ENCODE measurements at places on chromosomes 11 and 22.

DNA sequence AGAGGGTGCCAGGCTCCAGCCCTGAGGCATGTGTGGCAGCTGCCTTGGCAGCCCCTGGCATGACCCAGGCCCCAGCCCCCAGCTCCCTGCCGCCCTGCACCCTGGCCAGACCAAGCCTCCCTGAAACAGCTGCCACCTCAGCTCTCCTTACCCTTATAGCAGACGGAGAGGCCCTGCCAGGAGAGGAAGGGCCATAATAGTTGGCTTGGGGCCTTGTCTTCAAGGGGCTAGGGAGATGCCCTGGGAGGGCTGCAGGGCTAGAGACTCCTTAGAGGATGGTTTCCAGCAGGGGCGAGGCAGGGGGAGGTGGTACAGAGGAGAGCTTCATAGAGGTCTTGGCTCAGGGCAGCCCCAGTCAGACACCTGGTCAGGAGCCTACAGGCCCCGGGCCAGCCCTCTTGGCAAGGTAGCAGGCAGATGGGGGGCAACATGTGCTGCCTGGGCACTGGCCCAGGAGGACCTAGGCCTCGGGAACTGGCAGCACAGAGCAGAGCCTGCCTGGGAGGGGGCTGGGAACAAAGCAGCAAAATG, 13.0 kb downstream of the SMTN start:
- DNase-seq, result no peak

DNA sequence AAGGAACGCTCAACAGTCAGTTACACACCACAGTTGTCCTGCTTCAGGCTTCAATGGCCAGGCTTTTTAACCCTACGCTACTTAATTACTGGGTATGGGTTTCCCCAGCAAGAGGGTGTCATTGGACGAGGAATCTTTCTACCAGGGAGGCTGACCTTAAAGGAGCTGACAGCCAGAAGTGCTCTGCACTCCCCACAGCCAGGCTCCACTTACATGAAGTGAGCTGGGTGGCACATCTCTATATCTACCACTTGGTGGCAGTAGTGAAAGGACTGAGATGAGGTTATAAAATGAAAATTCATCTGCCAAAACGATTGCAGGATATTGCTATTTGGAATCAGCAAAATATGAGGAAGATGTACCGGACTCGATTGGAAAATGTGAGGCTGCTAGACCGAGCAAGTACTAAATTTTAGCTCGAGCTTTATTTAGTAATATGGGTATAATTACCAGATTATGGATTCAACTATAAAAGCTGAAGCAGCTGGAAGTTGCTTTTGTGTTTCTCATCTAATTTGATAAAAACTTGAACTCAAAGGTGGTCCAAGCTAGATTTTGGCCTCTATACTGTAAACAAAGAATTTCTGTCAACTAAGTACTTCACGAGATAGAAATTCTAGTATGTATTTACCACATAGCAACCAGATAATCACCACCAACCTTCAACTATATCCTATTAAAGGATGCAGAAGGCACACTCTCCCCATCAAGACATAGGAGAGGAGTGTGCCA, 53.9 kb upstream of the CEP126 start:
- peak; percentile 8 for DNase-seq

GRCh38 chr11:92137747-92138146, 86.9 kb upstream of the FAT3 start:
- DNase-seq, result no peak

GRCh38 chr22:29632672-29633071, 29.2 kb downstream of the NF2 start:
- DNase-seq, result no peak

DNA sequence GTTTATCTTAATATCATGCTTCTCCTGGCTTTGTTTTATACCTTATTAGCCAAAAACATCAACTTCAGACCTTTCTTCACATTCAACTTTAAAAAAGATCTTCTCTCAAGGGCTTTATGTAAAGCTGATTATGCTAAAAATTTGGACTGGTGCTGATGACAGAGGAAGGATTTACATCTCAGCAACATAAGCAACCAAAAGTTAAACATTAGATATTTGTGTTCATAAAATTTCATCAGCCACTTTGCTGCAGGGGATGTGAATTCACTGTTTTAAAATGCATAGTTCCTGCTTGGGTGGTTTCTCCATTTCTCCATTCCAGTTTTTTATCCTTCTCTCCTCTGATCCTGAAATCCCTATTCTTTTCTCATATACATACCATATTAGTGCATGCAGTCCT, 398.6 kb upstream of the DDI1 start:
- no peak for DNase-seq

DNA sequence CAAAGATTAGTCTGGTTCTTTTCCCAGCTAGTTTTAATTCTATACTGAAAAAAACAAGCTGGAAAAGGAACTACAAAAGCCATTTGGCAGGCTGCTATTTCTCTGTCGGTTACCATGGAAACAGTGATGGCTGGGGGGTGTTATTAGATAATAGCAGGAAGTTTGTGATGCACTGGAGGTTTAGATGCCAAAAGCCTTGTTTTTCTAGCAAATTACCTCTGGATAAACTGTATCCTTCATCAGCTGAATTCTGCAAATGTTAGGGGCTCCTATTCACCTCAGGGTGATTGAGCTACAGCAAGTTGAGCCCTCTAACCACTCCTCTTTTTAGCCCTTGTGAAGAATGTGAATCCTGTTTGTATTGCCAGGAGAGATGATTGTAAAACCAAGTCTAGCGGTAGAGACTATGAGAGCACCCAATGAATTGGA, 25.2 kb downstream of the ALKBH3 start:
- peak; percentile 51 for DNase-seq

DNA sequence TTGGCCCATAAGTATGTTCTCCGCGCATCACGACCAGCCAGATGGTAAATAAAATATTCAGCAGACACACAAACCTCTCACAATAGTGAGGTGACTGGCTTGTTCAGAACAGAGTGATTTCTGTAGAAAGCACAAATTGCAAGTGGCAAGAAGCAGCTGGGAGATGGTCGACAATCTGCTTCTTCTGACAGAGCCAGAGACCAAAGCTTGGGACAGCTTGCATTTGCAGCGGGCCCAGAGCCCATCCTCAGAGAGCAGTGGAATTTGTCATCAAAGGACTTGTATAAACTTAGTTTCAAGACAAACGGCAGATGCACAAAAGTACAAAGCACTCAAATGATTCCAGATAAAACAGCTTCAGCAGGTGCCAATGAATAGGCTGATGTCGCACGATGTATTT, 7.6 kb upstream of the GALNT18 start:
- no peak for DNase-seq

DNA sequence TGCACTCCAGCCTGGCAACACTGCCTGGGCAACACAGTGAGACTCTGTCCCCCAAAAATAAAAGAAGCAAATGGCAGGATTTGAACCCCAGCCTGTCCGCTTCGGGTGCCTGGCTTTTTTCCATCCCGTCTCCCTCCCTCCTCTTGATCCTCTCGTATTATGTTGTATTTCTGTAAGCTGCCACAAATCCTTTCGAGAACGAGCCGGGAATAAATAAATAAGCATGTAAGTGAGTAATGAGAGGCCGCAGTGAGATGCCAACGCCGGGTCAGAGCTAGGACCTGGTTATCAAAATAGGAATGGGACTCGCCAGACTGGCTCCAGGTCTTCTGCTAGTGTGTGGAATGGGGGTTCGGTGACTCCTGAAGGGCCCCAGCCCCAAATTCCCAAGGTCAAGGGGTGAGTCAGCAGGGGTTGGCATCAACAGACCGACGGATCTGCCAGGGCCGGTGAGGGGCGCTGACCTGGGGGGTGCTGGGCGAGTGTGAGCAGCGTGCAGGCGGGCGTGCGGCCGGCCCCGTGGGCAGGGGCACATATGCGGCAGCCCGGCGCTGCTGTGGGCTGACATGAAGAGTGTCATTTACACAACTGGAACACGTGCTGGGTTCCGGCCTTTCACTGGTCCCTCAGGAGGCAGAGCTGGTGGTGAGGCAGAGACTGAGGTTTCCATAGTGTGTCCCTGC, 47.8 kb downstream of the FLRT1 start:
- DNase-seq, result no peak

- DNase-seq, result no peak
These were observed 55.3 kb downstream of the ETS1 start for GRCh38 chr11:128532016-128532571.

- DNase-seq, result no peak
These were observed 100.6 kb downstream of the FBXO7 start for GRCh38 chr22:32574958-32575910.

GRCh38 chr11:63762654-63763495, 5.7 kb downstream of the ZFTA start:
- DNase-seq, result no peak

DNA sequence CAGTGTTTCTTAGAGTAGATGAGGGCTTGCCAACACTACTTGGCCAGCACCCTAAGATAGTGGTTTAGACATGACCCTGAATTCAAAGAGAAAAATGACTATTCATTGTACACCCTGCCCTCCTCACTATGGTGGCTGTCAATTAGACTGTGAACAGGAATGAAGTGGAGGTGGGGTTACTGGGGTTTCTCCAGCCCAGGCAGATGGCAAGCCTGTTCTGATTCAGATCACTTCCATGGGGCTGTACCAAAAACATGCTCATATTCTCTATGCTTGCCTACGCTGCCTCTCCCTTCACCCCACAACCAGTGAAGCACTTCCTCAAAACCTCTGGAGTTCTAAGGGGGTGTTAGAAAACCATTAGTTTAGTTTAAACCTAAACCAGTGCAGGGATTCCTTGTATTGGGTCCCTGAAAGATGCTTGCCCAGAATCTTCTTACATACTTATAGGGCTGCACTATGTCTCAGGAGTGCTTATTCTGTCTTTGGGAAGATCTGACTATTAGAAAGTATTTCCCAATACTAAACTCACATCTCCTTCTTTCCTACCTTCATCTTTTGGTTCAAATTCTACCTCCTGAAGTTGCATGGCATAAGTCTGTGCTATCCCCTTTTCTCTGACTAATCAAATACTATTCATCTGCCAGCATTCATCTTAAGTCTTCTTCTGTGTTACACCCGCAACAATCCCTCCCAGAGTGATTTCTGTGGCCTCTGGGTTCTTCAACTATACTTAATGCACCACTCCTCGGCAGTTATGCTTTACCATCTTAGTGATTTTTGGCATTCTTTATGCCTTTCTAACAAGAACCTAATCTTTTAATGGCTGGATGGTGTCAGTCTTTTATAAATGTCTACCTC, 71.8 kb downstream of the ATG16L2 start:
- DNase-seq, result no peak

- no peak for DNase-seq
These were observed 15.0 kb downstream of the HTR3A start for GRCh38 chr11:113989916-113990315.

DNA sequence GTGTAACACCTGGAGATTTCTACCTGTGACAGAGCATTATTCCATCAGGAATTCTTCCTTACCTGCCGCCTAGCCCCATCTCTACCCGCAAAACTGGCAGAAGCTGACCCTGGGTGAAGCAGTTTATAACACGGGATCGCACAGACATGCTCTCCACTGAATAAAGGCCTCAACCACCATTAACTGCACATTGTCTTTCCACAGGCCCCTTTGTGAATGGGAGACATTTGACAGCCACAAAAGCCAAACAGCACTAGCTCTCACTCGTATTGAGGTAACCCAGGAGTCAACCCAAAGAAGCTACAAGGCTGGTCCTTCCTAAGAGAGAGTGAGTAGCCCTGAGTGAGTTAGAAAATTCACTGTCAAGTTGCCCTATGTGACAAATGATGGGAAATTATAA, 135.6 kb downstream of the RCN1 start:
- DNase-seq, result no peak

GRCh38 chr11:102399189-102399588, 52.2 kb downstream of the BIRC2 start:
- no peak for DNase-seq

DNA sequence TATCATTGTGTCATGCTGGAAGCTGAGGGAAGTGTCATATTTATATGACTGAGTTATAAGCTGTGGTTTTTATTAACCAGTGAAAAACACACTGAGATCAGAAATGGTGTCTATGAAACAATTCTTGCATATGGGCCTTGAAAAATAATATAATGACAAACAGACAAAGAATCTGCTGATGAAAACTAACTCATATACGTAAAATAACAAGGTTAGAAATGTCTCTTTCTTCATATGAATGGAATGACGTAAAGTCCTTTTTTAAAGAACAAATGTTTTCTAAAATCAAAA, 48.8 kb upstream of the PHF21B start:
- DNase-seq, result no peak

DNA sequence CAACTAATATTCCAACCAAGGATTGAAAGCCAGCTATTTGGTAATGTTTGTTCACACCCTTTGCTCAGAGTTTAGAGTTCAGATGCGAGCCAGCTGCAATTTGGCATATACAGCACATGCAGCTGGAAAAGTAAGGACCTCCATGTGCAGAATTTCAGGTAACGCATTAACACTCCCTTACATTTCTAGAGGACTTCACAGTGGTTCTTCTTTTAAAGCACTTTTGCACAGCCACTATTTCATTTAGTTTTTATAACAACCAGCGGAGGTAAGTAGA, 3.4 kb downstream of the POU2AF3 start:
- DNase-seq, result no peak

DNA sequence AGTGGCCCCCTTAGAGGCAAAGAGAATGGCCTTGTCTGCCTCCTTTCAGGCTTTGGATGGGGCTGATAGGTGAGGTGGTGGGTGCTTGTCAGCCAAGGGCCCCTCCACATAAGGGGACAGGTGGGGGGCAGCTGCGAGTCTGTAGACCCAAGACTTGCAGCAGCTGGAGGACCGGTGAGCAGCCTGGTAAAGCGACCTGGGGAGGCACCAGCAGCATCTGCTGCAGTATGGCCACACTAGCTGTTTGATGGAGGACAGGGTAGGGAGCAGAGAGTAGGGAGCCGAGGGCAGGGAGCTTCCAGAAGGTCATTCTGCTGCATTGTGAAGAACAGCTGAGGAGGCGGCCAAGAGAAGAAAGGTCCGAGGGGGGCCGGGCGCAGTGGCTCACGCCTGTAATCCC, 16.8 kb upstream of the MRTFA start:
- DNase-seq, result no peak

DNA sequence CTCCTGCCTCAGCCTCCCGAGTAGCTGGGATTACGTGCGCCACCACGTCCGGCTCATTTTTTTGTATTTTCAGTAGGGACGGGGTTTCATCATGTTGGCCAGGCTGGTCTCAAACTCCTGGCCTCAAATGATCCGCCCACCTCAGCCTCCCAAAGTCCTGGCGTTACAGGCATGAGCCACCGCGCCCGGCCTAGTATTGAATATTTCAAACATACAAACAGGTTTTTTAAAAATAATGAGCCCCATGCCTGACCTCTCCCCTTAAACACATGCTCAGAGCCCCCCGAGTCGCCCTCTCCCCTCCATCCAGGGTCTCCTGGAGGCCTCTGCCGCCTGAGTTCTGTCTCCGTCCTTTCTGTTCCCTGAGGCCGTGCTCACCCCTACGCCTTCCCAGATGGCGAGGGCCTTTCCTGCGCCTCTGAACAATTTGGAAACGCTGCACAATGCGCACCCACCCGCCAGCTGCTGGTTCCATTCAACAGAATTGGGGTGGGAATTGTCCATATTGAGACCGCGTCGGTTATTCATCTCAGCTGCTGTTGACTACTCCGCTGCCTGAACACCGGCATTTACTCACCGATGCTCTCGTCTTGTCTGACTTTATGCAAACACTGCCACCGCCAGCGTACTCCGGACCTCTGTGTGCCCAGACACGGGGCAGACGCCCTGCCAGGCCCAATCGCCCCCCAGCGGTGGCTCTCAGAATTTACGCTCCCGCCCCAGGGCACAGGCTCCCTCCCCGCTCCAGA, 13.6 kb upstream of the RNH1 start:
- DNase-seq, result no peak

Data from right renal pelvis (tissue), 4 donors.